ENCODE measurements at places on chromosomes 7 and 10. TPM values are rescaled to one million over a fixed set of nuclear protein-coding genes. Genes with fewer than 3 reads are reported as not detected.

GRCh38 chr10:131928248-131929095 lies 27.7 kb downstream of the PPP2R2D start:
- H3K4me1 ChIP-seq = peaks cover 63% of the 10 kb centered on the region
- no peaks in the 10 kb centered on the region for H3K36me3 ChIP-seq
- no peak overlapping the region for H3K4me3 ChIP-seq
- H3K27me3 ChIP-seq = no peaks in the 10 kb centered on the region
- peak; percentile 24 for DNase-seq

DNA sequence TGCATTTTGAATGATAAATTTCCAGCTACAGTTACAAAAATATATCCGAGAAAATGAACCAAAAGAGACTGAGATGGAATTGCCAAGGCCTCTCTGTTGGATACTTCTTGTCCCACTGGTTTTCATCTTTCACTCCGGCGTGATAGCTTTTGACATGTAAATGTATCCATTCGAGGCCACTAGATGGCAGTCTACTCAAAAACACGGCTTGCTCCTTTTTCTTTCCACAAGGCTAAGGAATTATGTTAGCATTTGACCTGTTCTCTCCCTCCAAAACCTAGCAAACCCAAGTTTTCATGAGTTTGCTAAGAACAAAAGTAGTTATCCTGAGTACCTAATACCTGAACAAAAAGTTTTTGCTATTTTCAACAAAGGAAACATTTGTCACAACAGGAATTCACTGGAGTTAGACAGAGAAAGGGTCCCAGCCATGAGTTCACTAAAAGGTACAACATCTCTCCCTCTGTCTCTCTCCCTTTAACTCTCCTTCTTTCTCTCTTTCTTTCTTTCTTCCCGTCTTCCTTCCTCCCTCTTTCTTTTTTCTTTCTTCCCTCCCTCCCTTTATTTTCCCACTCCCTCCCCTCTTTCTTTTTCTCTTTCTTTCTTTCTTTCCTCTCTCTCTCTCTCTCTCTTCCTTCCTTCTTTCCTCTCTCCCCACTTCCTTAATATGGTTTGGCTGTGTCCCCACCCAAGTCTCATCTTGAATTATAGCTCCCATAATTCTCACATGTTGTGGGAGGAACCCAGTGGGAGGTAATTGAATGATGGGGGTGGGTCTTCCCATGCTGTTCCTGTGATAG lies 207.9 kb upstream of the MYO3A start:
- no peak overlapping the region for H3K4me3 ChIP-seq
- H3K4me1 ChIP-seq = no peaks in the 10 kb centered on the region
- H3K27ac ChIP-seq = no peak overlapping the region
- no peaks in the 10 kb centered on the region for H3K27me3 ChIP-seq
- no peaks in the 10 kb centered on the region for H3K36me3 ChIP-seq

The ZNF467 gene
- 14.0 TPM for total RNA-seq

DNA sequence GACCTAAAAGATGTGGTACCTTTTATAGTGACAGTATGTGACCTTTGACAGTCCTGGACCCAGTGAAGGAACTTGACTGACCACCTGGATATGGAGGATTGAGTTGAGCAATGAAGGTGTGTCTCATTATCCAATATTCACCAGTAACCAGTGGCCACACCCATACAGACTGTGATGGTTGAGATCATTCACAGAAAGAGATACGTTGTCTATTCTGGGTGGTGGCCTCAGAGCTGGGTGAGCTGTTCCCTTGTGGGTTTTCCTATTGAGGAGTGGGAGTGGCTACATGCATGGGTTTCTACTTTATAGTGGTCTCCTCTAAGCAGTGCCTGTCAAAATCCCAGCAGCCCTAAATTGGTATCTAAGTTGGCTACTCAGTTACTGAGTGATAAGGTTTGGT lies 507.4 kb downstream of the SORCS3 start:
- H3K4me1 ChIP-seq = no peaks in the 10 kb centered on the region
- no peaks in the 10 kb centered on the region for H3K36me3 ChIP-seq
- H3K4me3 ChIP-seq = no peak overlapping the region
- no peaks in the 10 kb centered on the region for H3K27me3 ChIP-seq

DNA sequence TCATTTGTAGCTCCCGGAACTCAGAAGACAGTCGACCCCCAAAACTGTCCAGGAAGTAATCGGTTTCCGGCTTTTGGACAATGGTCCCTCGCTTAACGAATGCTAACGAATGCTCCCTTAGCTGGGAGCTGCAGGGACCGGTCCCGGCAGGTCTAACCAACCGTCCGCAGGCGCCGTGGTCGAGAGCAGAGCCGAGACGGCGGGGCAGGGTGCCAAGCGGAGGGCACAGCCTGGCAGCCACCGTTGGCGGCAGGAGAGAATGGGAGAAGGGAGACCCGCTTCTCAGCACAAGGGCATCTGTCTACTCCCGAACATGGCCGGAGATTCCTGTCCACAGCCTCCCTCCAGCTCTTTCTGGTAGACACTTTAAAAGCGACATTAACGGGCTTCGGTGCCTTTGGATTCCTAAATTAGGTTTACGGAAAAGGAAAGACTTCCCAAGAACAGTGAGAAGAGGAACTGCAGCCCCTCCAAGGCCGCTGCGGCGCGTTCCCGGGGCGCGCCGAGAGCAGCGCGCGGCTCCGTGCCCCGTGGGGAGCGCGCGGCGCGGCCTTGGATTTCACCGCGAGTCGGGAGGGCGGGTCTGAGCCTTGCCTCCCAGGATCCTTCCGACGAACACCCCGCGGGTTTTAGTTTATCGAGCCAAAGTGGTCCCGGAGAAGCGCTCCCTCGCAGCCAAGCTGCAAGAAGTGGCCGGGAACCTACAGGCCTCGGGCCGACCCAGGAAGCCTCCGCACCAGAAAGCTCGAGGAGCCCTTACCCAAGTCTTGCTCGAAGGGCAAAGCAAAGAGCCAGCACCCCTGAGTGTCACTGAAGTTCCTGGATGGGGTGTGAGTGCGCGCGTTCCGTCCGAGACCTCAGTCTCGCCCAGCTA lies 3.6 kb upstream of the TBX20 start:
- H3K4me3 ChIP-seq = no peak overlapping the region
- H3K27me3 ChIP-seq = peaks cover 37% of the 10 kb centered on the region
- H3K4me1 ChIP-seq = peaks cover 22% of the 10 kb centered on the region
- H3K27ac ChIP-seq = no peak overlapping the region
- DNase-seq = no peak

The MYO3A gene
- total RNA-seq = 1.2 TPM

DNA sequence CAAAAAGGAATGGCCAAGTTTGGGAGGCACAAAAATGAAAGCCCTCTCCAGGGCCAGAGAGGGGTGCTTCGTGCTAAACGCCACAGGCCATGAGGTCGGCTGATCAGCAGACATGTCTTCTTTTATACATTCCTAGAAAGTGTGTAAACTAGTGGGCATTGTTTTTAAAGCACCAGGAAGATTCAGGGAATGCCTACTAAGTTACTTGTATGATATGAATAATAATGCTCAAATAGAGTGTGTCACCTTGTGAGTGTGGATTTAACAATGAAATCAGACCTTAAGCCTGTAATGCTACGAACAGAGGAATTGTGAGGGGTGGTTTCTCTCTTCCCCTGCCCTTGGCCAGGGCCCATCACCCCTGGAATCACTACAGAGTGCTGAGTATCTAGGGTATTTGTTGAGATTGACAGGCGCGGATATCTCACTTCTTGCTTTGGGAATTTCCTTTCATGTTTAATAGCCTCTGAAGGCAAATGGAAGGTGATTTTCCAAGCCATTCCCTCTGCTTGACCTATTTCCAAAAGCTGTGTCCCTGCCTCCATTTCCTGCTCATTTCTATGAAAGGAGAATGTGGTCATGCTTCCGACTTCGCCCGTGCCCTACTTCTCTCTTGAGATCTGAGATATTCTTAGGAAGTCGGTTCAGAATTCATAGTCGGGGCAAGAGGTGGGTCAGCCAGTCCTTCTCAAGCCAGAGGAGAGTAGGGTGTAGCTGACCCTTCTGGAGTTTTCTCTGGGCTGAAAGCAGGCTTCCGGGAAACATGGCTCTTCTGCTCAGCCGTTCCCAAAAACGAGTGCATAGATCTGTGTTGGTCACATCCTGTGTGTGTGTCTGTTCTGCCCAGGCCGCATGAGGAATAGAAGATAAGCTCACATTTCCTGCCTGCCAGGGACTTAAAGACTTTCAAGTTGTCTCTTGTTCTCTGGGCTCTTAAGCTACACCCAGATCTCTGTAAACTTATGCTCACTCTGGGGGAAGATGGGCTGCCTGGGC lies 167.8 kb upstream of the ITGB1 start:
- H3K4me1 ChIP-seq = peaks cover 13% of the 10 kb centered on the region
- no peaks in the 10 kb centered on the region for H3K36me3 ChIP-seq
- no peak overlapping the region for H3K27ac ChIP-seq
- H3K27me3 ChIP-seq = no peaks in the 10 kb centered on the region
- H3K4me3 ChIP-seq = no peak overlapping the region

The TFPI2 gene
- 3.5 TPM for total RNA-seq

GRCh38 chr7:90178679-90179278 lies 24.5 kb downstream of the STEAP1 start:
- no peak overlapping the region for H3K4me3 ChIP-seq
- no peaks in the 10 kb centered on the region for H3K4me1 ChIP-seq
- peak overlapping the region; percentile 6 for H3K27ac ChIP-seq
- DNase-seq = no peak
- no peaks in the 10 kb centered on the region for H3K27me3 ChIP-seq
- H3K36me3 ChIP-seq = no peaks in the 10 kb centered on the region
